ENCODE measurements at places on chromosomes 1 and 21.

- no peak for DNase-seq
These were observed 31.0 kb downstream of the PSEN2 start for GRCh38 chr1:226901421-226901820.

DNA sequence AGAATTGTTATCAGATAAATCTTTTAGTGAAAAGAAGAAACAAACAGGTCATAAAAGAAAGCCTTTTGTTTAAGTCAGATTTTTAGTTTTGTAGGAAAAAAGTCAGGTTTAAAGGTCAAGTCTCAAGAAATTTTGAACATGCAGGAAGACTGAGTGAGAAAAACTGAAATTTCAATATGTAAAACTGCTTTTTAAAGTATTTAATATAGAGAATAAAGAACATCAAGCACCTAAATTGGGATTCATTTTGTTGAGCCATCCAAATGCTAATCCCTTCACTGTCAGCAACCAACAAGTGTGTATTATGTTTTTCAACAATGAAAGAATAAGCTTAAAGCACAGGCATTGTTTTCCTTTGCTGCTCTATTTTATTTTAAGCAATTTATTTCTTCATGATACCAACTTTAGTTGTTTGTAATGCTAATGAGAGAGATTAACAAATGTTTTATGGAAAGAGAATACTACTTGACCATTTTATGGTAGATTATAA lies 114.9 kb upstream of the SERTAD4 start:
- DNase-seq = no peak

DNA sequence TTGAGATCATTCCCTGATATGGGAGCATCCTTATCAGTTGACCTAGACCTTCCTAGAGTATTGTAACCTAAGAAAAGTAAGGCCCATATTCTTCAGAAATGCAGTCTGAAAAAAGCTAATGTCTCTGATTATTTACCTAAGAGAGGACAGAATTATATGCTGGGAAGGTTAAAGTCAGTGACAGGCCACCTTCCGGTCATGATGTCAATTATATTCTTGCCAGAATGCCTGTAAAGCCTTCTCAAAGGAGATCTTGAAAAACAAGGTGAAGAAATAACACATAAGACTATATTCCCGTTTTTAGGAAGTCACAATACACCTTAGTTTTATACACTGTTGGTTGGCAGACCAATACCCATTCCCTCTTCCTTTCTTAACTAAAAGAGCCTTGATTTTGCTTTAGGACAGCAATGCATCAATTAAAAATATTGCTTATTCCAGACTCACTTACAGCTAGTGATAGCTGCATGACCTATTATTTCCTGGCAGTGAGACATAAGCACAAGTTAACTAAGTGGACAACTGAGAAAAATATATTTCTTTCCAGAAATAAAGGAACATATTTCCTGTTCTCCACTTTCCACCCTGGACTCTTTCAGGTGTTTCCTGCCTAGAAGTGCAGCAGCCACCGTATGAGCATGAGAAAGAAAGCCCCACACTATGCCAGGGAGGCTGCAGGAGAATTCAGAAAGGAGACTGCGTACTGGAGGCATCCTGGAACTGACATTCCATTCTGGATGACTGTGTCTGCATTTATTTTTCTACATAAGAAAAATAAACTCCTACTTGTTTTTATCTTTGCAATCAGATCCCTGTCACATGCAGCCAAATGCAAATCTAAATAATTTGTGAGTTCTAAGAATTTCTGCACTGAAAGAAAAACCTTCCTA lies 332.9 kb upstream of the PTBP2 start:
- no peak for DNase-seq

- no peak for DNase-seq
These were observed 195.4 kb upstream of the RUNX1 start for GRCh38 chr21:35244514-35244913.

GRCh38 chr1:30476911-30477459 lies 246.4 kb downstream of the MATN1 start:
- DNase-seq = no peak
